Renal pelvis (tissue), 12 donors: ENCODE measurements at places on chromosomes 6 and 20. TPM values are rescaled to one million over a fixed set of nuclear protein-coding genes. Genes with fewer than 3 reads are reported as not detected.
A peak's percentile ranks its signal among the peaks of the same experiment; 100 is the strongest.

UNC5CL gene
- polyA plus RNA-seq: 9.4 TPM

GRCh38 chr20:51014797-51015722 is 7.8 kb downstream of the KCNG1 start:
- peak; percentile 66 for DNase-seq

DNA sequence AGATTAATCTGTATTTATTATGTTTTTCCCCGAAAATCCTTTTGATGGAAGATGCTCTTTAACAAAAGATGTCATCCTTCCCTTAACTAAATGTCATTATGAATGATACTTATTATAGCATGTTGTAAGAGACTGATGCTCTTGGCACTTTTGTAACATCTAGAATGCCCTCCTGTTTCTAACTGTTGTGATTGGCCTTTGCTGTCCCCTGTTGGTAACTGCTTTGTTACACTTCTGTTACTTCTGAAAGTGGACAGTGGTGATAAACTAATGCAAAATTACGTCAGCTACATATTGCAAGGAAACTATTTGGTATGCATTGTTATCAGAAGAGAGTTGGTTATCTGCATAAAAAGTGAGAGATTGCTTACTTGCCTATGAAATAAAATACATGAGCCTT is 5.8 kb downstream of the TTK start:
- no peak for DNase-seq

GRCh38 chr20:38920851-38921250 is 5.4 kb upstream of the FAM83D start:
- DNase-seq: no peak

DNA sequence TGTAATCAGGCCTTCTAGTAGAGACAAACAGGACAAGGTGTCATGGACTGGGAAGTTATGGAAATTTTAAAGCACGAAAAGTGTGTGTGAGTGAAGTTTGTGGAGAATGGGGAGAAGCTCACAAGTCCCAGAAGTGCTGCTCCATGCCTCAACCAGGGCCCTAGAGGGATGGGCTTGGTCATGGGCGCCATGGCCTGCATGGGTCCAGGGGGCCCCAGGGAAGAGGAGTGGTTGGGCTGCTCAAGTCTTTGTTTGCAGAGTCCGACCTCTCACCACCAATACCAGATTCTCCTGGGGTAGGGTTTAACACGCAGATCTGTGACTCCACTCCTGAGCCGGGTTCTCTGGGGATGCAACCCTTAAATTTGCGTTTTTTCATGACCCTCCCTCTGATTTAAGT is 88.4 kb downstream of the FAM120B start:
- no peak for DNase-seq

DNA sequence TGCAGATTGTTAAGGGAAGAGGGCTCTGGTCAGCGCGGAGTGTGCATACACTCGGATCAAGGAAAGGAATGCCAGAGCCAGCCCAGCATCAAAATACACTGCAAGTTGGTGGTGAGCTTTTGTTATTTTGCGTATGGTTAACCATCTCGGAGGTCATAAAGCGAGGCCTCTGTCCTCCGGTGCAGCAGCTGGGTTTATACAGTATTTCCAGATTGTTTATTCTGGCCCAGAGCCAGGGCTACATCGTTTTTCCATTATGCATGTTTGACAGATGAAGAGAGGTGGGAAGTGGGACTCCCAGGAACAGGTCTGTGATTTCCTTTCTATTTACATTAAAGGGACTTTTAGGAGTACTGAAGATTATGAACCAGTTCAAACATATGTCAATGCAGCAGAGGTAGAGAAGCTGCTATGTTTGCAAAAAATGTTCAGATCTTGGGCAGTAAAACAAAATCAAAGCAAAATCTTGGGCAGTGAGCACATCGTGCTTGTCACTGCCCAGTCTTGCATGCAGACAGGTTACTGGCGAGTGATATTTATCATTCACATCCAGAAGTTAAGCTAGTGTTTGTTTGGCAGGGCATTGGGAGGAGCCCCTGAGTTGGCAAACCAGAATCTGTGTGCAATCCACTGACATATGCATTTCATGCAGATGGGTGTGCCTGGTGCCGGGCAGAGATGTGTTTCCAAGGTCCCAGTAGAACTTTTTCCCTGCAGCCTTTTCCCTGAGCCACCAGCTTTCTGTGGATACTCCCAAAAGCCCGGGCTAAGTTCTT is 256.3 kb upstream of the TAB2 start:
- peak; percentile 69 for DNase-seq

HBS1L gene
- polyA plus RNA-seq: 58.8 TPM

DEFB112 gene
- polyA plus RNA-seq: not detected
